ENCODE measurements at places on chromosomes 16 and 17.
A peak's percentile ranks its signal among the peaks of the same experiment; 100 is the strongest.

DNA sequence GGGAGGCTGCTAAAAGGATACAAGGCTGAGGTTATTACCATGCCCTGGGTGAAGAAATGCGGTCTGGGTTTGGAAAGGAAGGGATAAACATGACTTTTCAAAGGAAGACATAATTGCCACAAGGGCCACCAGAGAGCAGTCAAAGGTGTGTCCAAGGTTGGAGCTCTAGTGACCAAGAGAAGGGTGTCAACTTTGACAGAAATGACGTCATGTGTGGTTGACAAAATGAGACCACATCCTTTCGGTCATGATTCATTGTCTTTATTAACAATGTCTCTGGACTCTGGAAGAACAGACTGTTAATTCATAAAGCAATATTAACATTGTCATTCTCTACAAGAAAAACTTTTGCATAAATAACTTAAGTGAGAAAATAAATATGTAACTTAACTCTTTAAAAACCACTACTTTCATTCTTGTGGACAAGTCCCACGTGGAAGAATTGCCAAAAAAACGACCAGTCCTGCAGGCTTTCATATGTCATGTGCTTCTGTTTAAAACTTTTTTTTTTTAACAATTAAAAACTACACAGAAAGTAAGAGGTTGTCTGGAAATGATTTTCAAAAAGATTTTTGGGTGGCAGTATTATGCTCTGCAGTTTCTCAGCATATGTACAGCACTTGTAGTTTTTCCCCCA lies 5.0 kb downstream of the SOST start:
- DNase-seq = no peak

DNA sequence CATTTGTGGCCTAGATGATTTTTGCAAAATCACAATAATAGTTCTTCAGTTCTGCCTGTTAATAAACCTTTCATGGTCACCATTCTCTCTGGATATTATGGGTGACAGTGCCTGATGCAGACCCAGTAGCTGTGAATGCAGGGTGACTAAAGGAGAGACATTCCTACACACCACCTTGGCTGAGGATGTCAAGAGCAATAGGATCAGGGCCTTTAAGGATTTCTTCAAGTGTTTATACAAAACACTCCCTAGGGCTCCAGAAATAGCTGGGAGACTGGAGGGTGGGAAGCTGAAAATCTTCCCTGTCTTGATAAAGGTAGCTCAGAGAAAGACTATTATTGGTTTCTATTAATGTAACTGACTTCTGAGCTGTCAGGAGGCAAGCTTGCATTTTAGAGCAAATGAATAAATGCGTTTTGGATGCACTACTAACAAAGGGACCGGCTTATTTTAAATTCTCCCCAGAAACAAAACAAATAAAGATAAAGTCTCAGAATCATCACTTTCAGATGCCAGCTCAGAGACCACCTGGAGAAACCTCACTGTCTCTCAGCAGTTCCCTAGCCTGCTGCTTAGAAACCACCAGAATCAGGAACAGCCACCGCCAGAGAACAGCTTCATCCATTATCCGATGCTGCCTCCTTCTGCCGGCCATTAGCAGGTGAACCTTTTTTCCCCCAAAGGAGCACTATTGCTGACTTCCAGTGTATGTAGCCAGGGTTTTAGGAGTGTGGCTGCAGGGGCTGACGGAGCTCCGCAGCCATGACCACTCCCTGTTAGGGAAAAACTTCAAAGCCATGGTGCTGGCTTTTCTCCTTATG lies 171.4 kb upstream of the DYNLRB2 start:
- peak; percentile 36 for DNase-seq

DNA sequence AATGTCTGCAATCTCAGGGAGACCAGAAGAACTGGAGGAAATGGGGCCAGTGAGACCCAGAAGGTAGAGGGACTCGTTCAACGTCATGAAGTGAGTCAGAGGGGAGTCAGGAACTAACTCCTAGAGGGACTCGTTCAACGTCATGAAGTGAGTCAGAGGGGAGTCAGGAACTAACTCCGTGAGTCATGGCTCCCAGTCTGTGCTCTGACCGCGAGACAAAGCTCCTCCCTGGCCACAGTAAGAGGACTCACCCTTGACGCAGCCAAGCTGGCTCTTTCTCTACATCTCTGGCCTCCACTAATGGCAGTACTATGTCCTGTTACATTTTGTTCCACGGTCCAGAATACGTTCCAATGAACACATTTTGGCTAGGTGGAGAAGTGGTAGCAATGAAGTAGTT lies 902.5 kb downstream of the KCNJ2 start:
- DNase-seq = no peak

DNA sequence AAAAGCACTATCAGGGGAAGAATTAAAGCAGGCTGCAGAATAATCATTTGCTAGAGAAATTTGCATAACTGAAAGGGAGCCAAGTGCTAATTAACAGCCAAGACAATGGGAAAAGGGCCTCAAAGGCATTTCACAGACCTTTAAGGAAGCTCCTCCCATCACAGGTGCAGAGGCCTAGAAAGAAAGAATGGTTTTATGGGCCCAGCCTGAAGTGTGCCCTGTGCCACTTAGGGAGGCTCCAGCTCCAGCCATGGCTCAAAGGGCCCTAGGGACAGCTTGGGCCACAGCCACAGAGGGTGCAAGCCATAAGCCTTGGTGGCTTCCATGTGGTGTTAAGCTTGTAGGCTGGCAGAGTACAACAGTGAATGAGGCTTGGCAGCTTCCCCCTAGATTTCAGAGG lies 50.1 kb downstream of the RNF112 start:
- DNase-seq = peak; percentile 38

GRCh38 chr17:3723556-3724377 lies at the start of gene HASPIN:
HASPIN (plus strand) TSS chr17:3723903; CDS start chr17:3723936, 33 bp downstream.
- peak; percentile 93 for DNase-seq

DNA sequence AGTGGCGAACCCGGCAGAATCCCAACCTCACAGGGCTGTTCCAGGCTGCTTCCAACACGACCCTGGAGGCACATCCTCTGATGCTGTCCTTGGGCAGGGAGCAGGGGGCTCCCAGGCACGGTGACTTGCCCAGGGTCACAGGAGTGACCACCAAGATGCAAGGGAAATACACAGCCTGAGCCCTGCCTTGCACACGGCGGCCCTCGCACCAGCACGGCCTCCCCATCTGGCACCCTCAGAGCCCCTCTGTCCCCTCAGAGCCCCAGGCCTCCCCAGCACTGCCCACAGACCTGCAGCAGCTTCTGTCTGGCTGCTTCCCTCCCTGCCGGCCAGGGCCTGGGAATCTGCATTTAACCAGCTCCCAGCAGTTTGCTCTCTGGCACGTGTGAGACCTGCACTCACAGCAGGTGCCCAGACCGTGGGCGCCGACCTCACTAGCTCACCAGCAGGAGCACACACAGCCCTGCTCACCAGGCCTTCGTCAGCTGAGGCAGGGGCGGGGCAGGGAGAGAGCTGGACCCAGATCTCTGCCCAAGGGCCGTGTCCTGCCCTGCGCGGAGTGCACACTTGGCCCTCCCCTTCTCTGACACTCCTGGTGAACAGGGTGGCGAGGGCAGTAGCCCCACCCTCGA lies 29.7 kb upstream of the ZC3H18 start:
- no peak for DNase-seq

DNA sequence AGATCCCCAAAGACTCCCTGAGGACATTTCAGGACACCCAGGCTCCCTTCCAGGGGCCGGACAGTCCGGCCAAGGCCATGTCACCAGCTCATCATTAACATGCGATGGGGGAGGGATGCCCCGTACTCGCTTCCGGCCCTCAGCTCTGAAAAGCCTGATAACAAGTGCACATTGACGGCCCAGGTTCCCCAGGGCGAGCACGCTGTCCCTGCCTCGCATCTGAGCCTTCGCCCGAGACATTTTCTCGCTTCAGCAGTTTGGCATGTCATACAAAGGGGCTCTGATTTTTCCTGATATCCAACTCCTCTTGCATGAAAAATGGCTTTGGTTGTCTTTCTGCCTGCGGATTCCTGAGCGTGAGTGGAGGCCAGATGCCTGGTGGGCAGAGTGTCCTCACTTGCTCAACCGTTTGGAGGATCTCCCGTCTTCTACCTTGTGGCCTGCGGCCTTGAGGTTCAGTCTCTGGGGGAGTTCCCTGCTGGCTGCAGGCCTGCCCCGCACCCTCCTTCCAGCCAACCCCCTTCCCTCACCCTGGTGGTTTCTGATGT lies 14.1 kb downstream of the CACNG4 start:
- DNase-seq = no peak

DNA sequence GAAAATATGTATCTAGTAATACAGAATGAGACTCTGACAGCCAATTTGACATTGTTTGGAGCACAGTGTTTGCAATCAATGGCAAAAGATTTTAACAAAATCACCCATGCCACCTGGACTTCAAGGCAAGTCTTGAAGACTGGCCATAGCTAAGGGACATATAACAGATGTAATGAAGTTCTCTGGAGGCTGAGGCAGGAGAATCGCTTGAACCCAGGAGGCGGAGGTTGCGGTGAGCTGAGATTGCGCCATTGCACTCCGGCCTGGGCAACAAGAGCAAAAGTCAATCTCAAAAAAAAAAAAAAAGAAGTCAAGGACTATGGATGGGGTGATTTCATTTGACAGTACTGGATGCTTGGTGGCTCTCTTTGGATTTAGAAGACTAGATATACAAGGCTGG lies 5.6 kb upstream of the BPTF start:
- DNase-seq = no peak

DNA sequence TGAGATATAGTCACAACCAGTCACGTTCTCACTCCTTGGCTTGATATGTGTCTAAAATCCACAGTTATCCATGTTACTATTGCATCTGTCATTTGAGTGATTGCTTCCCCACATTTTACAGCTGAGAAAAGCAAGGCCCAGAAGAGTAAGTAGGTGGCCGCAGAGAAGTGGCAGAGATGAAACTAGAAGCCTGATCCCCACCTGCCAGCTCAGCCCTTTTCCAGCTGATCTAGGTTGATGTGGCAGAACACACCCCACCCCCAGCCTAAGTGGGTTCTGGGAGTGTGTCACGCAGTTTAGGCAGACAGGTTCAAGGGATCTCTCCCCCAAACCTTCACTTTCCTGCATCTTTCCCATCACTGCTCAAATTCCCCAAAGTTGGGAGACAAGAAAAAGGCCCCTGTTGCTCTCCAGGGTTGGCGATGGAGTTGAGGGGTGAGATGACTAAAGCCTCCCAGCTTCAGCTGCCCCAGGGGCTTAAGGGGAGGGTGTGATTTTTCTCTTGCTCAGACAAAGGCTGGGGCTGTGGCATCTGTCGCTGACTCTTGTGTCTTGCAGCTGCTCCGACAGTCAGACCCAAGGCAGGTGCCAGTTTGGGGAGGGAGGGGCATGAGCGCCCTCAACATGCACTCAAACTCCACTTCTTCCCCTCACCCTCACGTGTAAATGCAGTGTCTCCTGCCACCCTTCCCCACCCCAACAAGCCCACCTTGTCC lies 48.9 kb upstream of the LHX1 start:
- no peak for DNase-seq
